Stimulated activated CD8-positive, alpha-beta memory T cell treated with anti-CD3 and anti-CD28 coated beads, Interleukin-12 subunit alpha, Interleukin-12 subunit beta, amount 100 ng/mL, for 1 hour (primary cell): ENCODE measurements at places on chromosomes 13 and 19.

GRCh38 chr19:21581646-21582240 lies 76.3 kb downstream of the ZNF429 start:
- DNase-seq: no peak

DNA sequence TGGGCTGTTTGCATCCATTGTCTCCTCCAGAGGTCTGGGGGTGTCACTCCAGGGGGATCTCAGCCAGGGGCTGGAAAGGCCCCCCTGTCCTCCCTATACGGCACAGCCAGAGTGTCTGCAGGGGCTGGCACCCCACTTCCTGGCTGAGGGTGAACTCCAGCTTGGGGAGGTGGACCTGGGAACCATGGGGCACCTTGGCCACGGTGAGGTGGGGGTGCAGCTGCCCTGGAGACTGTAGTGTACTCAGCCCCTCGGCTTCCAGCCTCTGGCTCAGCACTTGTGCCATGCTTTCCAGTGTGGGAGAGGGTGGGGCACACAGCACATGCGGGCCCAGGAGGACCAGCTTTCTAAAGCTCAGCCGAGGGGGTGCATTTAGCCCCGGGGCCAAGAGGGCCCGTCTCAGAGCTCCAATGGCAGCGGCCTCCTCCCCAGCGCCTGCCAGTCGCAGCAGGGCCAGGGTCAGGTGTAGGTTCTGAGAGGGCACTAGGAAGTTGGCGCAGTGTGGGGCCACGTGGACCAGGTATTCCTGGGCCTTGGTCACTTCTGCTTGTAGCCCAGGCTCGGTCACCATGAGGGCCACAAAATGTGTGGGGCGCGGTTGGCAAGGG lies 1.4 kb downstream of the LENG9 start:
- no peak for DNase-seq

- no peak for DNase-seq
These were observed 327.0 kb upstream of the SLITRK5 start for GRCh38 chr13:87344176-87344575.

DNA sequence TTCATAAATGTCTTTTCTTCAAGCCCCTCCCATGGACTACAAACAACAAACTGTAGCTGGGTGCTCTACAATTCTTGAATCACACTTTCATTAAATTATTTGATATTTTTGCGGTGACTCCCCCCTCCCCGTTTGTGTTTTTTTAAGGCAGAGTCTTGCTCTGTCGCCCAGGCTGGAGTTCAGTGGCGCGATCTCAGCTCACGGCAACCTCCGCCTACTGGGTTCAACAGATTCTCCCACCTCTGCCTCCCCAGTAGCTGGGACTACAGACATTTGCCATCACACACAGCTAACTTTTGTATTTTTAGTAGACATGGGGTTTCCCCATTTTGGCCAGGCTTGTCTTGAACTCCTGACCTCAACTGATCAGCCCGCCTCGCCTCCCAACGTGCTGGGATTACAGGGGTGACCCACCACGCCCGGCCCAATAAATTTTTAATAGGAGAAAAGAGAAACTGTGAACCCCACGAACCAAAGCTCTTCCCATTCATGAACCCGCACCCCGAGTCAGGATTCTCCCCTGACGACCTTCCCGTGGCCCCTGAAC lies 703 bp downstream of the ZNF506 start:
- DNase-seq: no peak

DNA sequence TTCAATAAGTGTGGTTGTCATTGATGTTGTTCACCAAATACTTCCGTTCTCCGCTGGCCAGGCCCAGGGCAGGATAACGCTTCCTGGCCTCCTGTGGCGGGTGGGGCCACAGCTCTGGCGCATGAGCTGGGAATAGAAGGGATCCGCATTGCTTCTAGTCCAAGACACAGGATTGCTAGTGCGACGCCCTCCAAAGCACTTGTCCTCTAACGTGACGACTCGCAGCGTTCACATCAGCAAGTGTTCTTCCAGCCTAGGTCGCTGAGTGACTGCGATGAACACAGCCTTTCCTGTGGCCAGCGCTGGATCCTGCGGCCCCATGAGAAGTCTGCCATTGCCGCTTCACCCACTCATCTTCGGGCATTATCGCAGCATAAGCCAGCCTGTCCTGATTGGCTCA lies 39.4 kb downstream of the VSTM2B start:
- DNase-seq: no peak

DNA sequence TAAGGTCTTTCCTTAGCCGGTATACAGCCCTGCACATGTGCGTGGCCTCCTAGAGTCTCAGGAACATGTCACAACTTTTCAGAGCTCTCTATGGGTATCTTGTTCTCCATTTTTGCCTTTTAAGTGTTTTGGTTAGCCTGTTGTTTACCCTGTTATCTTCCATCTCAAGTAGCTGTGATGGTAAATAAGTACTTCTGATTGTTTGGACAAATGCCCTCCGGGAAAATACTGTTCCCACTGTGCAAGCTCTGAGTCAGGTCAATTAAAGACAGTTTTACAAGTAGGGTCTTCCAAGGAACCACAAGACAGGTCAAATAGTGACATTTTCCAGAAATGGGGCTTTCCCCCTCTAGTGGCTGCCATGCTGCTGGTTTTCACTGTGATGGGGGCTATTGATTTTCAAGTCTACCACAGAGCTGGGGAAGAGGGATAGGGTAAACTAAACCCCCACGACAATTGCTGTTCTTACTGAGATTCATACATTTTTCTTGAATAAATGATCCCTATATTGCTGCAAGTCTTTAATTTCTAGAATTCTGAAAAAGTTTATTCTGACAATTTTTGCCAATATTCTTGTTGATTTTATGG lies 109.5 kb downstream of the TM9SF2 start:
- DNase-seq: no peak

DNA sequence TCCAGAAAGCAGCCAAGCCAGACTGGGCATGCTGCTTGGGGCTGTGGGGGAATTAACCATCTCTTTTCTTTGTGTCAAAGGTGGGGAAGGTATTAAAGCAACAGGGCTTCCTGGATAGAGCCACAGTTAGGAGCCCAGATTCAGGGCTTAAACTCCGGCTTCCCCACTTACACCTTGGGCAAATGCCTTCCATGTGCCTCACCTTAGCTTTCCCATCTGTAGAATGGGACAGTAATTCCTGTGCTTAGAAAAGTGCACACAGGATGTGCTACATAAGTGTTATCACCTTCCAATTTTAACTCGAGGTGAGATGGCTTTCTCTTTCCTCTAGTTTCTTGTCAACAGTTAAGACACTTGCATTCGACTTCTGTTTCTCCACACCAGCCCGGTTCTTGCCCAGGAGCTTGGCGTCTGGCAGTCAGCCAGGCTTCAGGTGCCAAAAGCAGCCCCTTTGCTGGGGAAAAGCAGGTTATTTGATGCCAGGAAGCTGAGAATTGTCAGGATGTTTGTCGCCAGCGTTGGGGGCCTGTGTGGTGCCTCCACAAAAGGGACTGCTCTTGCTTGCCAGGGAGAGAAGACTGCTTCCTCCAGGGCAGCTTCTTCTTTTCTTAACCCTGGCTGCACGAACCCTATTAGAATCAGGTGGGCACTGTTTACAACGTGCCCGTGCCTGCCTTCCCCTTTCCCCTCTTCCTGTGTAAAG lies 79.2 kb downstream of the SIPA1L3 start:
- no peak for DNase-seq

DNA sequence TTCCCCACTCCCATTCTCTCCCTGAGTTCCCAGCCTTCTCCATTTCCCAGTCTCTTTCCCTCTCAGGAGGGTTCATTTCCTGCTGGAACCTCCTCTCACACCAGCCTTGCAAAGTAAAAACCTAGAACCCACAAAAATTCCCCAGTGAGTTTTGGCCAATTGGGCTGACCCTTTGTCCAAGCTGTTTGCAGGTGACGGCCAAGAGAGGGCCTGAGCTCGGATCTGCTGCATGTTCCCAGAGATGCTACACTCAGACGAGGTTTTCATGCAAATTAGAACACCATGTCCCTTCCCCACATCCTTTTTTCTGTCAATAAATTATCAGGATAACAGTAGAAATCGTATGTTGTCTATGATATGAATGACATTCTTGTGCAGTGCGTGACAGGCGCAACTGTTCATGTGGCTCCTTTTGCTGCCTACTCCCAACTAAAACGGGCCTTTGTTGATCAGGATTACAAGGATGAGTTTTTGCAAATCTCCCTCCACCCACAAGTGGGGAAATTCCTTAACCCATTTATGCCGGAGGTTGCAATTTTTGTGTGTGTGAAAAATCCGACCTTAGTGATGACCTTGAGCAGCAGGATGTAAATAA lies 149.5 kb downstream of the CACNA1A start:
- no peak for DNase-seq

DNA sequence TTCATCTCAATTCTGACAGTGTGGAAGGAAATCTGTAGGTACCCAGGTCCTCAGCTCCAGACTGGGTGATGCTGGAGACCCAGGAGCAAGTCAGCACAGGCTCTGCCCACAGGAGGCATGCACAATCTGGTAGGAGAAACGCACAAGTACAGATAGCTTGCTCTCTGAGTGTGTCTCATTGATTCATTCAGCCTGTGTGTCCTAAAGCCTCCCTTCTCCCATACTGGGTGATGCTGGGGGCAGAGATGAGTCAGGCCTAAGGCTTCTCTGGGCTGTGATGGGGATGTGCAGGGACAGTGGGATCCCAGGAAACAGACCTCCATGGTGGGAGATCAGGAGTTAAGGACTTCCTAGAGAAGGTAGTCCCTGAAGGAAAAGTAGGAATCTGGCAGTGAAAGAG lies 6.8 kb downstream of the ZNF526 start:
- DNase-seq: no peak

DNA sequence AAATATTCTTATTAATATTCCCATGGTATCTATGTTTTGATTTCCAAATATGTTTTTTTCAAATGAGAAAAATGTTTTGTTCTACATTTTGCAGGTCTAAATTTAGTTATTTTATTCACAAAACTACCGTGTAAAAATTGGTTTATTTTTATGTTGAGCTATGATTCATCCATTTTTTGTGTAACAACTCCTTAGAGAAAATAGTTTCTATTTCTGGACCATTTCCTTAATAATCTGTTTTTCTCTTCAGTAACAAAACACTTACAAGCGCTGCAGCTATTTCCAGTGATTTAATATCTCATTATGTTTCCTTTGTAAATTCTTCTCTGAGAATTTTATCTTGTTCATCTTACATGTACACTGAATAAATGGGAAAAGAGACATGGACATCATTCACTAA lies 550.7 kb upstream of the SLITRK5 start:
- DNase-seq: no peak

GRCh38 chr13:110194451-110194850 lies 112.5 kb downstream of the COL4A1 start:
- DNase-seq: no peak
